CD8-positive, alpha-beta memory T cell (primary cell): ENCODE measurements at places on chromosomes 3 and 15.

- DNase-seq, result no peak
- no peak overlapping the region for H3K27ac ChIP-seq
- no peak overlapping the region for H3K4me3 ChIP-seq
Observed at GRCh38 chr15:74383286-74383685, 15.8 kb upstream of the CYP11A1 start.

- no peak overlapping the region for H3K4me3 ChIP-seq
- no peaks in the 10 kb centered on the region for H3K4me1 ChIP-seq
- no peaks in the 10 kb centered on the region for H3K27me3 ChIP-seq
- H3K27ac ChIP-seq, result no peak overlapping the region
- H3K36me3 ChIP-seq, result no peaks in the 10 kb centered on the region
Observed at GRCh38 chr15:92772061-92772460, 116.5 kb upstream of the FAM174B start.

- no peak overlapping the region for H3K27ac ChIP-seq
- no peaks in the 10 kb centered on the region for H3K4me1 ChIP-seq
- no peak overlapping the region for H3K4me3 ChIP-seq
- no peaks in the 10 kb centered on the region for H3K36me3 ChIP-seq
- no peaks in the 10 kb centered on the region for H3K27me3 ChIP-seq
Observed at GRCh38 chr3:8931342-8931741, 31.9 kb downstream of the RAD18 start.

GRCh38 chr15:42387603-42388002 lies 28.3 kb downstream of the CAPN3 start:
- H3K27me3 ChIP-seq, result no peaks in the 10 kb centered on the region
- DNase-seq, result no peak
- no peak overlapping the region for H3K4me3 ChIP-seq
- H3K4me1 ChIP-seq, result no peaks in the 10 kb centered on the region
- no peaks in the 10 kb centered on the region for H3K36me3 ChIP-seq

DNA sequence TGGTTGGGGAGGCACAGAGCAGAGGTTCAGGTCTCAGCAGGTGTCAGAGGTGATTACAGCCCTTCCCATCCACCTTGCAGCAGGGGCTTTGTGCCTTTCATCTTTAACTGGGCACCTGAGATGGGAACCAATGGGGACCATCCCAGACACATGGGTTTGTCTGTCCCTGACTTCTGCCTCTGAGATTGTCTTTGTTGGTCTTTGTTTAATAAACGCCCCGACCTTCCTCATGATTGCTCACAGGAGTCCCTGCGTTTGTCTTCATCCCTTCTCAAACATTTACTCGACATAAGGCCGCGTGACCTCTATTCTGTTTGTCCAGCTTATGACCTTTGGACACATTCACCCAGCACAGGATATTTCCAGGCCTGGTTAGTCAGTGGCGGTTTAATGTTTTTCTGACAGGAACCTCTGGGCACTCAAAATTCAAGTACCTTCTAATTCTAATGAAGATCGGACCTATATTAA lies 5.9 kb downstream of the ZSCAN2 start:
- no peak overlapping the region for H3K27ac ChIP-seq
- no peaks in the 10 kb centered on the region for H3K36me3 ChIP-seq
- no peak for DNase-seq
- no peak overlapping the region for H3K4me3 ChIP-seq
